ENCODE measurements at places on chromosomes 1 and 21.

DNA sequence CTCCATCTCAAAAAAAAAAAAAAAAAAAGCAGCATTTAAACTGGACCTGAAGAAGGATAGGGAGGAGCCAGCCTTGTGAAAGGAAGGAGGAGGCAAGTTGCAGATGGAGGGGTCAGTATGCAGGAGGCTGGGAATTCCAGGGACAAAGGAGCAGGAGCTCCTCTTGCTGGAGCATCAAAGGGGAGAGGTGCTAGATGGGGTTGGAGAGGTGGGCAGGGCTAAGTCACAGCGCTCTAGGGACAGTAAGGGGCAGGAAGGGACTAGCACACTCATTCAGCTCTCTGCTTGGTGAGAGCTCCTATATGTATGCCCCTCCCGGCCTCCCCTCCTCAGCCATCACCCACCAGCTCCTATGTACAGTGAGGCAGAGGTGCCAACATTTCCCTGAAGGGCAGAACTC is 26.8 kb downstream of the MAP7D1 start:
- no peak for DNase-seq

DNA sequence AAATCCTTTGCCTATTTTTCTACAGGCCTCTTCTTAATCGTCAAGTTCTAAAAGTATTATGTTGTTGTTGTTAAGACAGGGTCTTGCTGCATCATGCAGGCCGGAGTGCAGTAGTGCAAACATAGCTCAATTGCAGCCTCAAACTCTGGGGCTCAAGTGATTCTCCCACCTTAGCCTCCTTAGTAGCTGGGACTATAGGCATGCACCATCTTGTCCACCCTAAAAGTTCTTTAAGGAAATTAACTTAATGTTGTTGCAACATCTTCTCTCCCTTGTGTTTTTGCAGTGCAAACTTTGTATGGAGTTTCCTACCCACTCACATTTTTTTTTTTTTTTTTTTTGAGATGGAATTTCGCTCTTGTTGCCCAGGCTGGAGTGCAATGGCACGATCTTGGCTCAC is 4.1 kb upstream of the VHLL start:
- no peak for DNase-seq

DNA sequence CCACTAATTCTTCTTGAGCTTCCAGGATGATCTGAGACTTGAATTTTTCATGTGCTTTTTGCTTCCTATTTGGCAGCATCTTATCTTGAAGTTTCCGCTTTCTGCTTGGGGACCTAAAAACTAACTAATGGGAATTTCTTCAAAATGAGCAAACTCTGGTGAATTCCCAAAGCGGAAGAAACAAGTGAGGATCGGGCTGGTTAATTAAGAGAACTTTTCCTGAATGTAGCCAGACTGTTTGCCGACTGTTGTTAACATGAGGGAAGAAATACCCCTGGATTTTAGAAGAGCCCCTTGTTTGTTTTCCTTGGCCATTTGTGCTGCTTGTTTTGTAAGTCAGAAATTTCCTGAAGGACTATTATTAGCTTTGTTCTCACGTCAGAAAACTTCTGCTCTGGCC is 6.1 kb upstream of the SELE start:
- DNase-seq = no peak

- no peak for DNase-seq
Measured at GRCh38 chr1:10892138-10893065, 96.0 kb upstream of the CASZ1 start.

DNA sequence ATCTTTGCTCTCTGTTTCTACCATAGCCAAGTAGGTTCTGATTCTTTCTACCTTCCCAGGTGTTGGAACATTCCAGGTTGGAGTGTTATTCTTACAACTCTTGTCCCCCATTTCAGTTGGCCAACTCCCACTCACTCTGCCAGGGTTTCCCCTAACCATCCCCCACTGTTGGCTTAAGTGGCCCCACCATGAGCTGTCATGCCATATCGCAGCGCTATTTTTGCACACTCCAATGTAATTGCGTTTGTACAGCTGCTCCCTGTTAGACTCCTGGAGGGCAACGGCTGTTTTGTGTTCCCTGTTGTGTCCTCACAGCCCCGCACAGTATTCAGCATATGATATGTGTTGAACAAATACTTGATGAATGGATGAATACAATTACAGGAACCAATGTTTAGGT is 117.7 kb upstream of the ETS2 start:
- no peak for DNase-seq

DNA sequence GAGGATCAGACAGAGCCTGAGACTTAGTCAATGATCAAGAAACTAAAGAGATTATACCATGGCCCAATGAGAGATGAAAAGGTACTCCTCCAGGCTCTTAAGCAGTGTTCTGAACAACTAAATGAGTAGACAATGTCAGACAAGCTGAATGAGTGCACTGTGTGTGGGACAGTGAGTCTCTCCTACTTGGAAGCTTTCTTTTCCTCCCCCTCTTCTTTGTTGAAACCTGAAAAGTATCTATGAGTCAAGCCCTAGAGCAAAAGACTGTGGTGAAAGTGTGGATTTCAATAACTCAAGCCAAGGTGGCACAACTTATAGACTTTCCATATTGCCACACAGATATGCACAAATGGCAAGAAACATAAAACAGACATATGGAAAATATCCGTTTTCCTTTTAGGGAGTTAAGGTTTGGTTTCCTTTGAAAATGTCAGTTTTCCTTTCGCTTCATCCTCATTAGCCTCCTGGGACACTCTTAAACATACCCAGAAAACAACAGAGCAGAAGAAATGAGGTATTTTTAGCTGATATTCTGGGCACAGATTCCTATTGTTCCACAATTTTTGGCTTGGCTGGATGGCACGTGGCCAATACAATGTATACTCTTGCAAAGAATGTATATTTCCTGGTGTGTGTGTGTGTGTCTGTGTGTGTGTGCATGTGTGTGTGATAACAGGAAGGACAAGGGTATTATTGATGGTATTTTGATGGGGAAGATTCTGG is 96.6 kb downstream of the LMX1A start:
- DNase-seq = no peak

DNA sequence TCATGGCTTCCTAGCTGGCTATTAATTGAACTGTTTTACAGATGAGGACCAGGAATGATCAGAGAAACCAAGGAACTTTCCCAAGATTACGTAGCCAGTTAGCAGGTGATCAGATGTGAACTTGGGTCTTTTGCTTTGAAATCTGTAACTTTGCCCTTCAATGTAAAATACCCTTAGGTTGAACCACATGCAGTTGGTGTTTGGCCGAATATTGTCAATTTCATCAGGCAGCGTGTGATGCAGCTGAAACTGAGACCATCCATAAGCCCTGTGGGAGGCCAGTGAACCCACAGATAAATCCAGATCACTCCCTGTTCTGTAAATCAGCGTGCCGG is 150.8 kb downstream of the ETS2 start:
- no peak for DNase-seq
